CD4-positive, alpha-beta T cell treated with Interleukin-10 for 1 hour (primary cell): ENCODE measurements at places on chromosomes 1 and 21.

DNA sequence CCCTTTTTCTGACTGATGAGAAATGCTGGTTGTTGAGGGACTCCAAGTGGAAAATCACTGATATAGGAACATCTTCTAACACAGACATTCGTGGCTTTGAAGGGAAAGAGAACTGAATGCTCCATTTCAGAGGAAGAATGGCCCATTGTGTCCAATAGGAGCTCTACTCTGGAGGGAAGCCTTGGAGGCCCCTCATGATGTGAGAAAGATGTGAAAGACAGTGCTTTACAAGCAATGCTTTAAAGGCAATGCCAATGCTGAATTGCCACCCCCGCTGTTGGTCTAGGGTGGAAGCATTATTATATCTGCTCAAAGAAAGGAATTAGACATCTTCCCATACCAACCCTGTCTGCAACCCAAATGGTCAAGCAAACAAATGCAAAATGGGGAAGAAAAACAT, 13.7 kb downstream of the NMNAT2 start:
- DNase-seq: no peak

DNA sequence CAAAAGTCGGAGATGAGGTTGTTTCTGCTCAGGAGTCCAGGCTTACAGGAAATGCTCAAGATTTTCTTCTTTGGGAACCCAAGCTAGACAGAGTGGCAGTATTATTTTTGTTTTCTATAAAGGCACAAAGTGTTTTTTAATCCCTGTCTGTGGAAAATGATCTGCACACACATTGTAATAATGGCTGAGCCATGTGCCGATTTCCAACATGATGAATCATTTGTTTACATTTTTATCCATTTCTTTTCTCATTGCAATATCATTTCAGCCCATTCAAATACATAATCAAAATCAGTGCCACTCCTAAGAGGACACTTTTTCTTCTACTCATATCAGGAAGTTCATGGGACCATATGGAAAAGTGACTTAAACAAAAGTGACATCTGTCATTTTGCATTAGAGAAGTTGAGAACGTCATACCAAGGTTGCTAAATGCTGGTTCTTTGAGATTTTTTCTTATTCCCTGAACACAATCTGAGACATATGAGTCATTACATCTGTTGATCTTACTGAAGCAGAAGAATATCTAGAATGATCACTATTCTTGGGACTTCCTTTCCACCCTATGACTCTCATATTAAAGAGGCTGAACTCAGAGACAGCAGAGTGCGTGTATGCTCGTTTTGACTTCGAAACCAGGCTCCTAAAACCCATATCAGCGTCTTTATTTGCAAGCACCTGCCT, 44.9 kb downstream of the ACTA1 start:
- DNase-seq: no peak

GRCh38 chr1:154886281-154887015, 16.4 kb upstream of the KCNN3 start:
- DNase-seq: no peak

DNA sequence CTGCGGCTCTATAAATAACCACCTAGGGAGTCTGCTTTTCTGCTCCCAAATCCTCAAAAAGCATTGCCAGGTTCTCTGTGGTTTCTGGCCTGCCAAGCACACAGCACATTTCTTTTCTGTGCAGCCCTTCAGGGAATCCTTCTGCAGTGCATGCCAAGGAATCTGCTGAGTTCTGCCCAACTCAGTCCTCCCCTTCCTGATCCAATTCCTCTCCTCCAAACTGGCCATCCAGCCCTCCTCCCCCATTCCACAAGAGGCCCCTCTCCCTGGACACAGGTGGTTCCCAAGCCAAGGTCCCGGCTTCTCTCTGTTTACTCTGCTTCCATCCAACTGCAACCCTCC, 61.8 kb downstream of the HIVEP3 start:
- DNase-seq: no peak

DNA sequence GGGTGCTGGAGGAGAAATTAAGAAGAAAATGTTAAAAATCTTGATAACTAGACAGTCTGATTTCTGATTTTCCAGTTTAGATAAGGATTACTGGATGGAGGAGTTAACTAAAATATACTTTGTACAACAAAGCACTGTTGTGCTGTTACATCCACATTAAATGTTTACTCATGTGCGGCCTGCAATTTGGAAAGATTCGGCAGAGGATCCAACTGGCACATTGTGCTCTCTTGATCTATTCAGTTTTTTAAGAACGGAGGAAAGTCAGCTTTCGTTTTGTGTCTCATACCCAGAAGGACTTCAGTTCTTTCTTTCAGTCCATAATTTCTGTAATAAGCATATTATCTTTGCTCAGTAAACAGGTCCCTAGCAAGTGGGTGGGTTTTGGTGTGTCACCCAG, 52.5 kb downstream of the UCK2 start:
- no peak for DNase-seq

GRCh38 chr21:43034101-43034500, 41.5 kb downstream of the CBS start:
- no peak for DNase-seq

- no peak for DNase-seq
Measured at GRCh38 chr21:33212159-33212851, 17.4 kb upstream of the IFNAR2 start.

DNA sequence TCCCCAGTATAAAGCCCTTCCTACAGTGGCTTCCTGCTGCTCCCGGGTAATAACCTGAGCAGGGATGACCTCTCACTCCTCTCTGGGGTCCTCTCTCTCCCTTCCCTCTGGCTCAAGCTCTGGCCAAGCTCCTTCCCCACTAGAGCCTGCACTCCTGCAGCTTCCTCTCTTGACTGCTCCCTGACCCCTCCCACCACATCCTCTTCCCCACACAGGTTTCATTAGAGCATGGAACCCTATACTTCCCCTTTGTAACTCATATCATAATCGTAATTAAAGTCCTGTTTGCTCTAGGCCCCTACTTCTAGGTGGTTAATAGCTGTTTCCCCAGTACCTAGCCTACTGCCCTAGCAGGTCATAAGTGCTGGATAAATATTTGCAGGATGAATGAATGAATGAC, 146.2 kb downstream of the C1orf21 start:
- DNase-seq: no peak

- no peak for DNase-seq
Measured at GRCh38 chr1:162919034-162919433, 58.1 kb upstream of the CCDC190 start.

DNA sequence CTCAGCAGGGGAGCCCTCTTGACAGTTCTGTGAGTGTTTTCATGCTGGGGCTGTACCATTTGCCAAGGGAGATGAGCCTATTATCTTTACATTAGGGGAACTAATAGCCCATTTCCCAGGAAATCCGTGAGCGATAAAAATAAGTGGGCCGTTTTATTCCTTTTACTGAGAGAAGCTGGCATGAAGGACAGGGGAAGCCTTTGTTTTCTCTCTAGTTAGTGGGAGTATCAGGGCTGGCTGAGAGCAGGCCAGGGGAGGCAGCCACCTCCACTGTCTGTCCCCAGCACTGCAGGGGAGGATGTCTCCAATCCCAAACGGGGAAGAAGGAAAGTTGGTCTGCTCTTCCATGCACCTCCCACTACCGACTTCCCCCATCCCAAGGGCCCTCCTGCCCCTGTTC, 2.5 kb downstream of the UBL4B start:
- DNase-seq: no peak

DNA sequence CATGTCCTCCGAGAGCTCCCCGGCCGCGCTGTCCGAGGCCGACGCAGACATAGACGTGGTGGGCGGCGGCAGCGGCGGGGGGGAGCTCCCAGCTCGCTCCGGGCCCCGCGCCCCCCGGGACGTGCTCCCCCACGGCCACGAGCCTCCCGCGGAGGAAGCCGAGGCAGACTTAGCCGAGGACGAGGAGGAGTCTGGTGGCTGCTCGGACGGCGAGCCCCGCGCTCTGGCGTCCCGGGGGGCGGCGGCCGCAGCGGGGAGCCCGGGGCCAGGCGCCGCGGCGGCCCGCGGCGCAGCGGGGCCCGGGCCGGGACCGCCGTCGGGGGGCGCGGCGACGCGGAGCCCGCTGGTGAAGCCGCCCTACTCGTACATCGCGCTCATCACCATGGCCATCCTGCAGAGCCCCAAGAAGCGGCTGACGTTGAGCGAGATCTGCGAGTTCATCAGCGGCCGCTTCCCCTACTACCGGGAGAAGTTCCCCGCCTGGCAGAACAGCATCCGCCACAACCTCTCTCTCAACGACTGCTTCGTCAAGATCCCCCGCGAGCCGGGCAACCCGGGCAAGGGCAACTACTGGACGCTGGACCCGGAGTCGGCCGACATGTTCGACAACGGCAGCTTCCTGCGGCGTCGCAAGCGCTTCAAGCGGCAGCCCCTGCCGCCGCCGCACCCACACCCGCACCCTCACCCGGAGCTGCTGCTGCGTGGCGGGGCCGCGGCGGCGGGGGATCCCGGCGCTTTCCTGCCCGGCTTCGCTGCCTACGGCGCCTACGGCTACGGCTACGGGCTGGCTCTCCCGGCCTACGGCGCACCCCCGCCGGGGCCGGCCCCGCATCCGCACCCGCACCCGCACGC, 547 bp downstream of the FOXD2 start:
- DNase-seq: peak; percentile 43

- no peak for DNase-seq
Measured at GRCh38 chr1:64857347-64857746, 109.0 kb downstream of the JAK1 start.

DNA sequence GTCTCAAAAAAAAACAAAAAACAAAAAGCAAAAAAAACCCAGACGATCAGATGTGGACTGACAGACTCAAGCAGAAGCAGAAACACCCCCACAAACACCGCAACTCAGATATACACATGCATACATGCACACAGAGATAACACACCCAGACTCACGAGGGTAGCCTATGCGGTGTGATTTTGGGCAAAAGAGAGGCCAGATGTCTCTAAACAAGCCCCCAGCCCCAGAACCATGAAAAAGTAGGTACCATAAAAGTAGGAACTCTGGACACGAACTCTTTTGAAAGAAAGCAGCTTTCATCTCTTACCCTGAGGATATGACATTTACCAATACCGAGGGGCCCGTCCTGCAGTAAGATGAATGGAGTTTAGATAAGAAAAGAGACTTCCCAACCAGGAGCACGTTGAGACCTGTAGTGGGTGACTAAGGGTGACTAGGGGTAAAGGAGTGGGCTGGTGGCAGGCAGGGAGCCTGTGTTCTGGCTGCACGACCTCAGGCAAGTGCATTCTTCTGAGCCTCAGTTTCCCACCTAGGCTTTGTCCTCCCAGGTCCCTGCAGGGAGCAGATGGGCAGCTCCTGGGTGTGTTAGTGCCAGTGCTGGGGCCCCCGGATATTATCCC, 1.5 kb upstream of the TINAGL1 start:
- DNase-seq: no peak

DNA sequence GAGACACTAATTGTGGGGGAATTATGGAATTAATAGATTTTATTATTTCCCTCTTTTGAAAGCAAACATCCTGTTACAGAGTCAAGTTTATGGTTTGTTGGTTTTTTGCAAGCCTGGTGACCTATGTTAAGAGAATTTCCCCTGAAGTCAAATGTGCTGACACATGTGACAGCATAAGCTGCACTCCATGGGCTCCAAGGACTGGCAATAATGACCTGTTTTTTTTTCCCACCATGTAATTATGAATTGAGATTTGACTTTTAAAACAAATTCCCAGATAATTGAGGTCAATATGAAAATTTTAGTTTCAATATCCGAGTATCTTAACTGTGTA, 242.5 kb upstream of the SGIP1 start:
- no peak for DNase-seq

DNA sequence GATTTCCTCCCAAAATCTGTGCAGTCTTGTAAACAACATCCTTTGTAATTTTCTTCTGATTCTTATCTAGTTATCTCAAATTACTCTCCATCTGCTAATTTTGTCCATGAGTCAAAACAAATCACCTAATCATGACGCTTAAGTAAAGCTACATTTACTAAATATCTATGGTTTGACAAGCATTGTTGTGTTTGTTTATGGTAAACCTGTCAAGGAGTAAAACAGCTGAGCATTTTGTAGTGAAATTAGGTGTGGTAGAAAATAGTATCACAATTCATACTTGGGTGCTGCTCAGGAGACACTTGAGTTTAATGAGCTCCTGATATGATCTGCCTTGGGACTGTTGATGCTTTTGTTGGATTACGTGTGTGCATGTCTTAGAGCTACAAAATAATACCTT, 11.6 kb downstream of the TIPRL start:
- no peak for DNase-seq

DNA sequence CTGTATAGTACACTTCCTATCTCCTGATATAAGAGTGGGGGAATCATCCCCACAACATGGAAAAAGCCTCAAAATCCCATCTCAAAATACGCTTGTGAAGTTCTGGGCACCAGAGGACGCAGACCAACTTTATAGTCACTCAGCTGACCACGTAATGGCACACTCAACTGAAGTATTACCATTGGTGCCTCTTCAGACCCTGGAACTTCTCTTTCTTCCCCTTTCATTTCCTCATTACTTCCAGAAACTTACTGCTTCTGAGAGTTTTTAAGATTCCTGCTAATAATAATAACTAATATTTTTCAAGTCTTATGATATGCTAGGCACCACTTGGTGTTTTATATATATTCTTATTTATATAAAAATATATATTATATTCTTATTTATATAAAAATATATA, 202.6 kb downstream of the PTPRC start:
- DNase-seq: no peak

DNA sequence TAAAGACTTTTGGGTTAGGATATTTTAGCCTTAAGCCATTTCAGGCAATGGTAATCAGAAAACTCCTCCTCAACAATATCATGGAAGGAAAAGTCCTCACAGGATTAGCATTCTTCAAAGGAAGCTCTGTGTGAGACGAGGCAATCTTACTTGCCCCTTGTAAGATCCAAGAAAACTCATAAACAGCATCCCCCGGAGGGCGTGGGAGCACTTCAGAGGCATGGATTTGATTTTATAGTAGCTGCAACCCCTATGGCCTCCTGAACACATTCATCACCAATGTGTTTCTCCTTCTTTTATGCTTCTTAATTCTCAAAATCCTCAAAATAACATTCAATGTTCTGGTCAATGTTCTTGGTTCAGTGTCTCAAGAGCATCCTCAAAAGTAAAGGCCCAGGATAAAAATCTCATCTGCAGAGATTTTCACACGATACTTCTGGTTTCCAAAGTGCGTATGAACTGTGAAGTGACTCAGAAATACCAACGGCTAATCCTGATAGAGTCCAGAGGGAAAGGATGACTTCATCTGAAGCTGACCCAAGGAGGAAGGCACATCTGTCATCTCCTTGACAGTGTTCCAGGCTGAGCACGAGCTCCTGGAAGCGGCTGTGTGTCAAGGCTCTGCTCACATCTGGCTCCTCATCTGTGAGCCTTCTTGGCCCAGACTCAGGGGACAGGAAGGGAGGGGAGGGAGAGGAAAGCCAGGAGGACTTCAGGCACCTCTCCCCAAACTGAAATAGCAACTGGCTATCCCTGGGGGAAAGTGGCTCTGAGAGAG, 49.3 kb upstream of the PSEN2 start:
- no peak for DNase-seq
